ENCODE measurements at places on chromosomes 13 and 19.

GRCh38 chr13:49536144-49536873 is 40.6 kb downstream of the PHF11 start:
- DNase-seq, result no peak

GRCh38 chr19:43700395-43701000 is 15.4 kb upstream of the IRGC start:
- peak; percentile 59 for DNase-seq

DNA sequence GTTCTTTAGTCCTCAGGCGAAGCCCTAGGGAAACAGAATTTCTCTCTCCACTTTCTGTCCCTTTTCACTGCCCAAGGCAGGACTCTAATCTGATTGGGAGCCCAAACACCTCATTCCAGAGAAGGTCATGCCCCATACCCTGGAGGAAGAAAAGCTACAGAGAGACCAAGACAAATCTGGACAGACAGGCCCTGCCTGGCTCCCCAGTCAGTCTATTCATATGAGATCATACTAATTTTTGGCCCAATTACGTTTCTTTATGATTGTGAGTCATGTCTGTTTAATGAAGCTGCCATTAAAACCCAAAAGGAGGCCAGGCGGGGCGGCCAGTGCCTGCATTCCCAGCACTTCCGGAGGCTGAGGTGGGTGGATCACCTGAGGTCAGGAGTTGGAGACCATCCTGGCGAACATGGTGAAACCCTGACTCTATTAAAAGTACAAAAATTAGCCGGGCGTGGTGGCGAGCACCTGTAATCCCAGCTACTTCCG is 3.3 kb upstream of the AP3D1 start:
- no peak for DNase-seq

- DNase-seq, result no peak
Observed at GRCh38 chr13:101919541-101920181, 467.2 kb downstream of the ITGBL1 start.

GRCh38 chr19:18000915-18001776 is 6.8 kb upstream of the ARRDC2 start:
- peak; percentile 93 for DNase-seq

DNA sequence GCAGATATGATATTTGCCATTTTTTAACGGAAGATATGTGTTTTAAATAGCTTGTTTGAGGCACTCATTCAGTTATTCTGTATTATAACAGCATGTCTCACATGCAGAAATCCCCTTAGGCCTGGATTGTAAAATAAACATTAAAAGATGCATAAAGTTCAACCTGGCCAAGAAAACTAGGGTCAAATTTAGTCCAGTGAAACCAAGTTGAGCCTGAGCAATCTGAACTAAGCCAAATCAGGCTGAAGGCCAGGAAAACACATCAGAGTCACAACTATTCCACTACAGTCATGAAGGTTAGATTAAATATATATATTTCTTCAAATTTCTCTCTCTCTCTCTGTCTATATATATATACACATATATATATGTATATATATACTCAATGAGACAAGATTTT is 504.8 kb downstream of the SLITRK1 start:
- no peak for DNase-seq

DNA sequence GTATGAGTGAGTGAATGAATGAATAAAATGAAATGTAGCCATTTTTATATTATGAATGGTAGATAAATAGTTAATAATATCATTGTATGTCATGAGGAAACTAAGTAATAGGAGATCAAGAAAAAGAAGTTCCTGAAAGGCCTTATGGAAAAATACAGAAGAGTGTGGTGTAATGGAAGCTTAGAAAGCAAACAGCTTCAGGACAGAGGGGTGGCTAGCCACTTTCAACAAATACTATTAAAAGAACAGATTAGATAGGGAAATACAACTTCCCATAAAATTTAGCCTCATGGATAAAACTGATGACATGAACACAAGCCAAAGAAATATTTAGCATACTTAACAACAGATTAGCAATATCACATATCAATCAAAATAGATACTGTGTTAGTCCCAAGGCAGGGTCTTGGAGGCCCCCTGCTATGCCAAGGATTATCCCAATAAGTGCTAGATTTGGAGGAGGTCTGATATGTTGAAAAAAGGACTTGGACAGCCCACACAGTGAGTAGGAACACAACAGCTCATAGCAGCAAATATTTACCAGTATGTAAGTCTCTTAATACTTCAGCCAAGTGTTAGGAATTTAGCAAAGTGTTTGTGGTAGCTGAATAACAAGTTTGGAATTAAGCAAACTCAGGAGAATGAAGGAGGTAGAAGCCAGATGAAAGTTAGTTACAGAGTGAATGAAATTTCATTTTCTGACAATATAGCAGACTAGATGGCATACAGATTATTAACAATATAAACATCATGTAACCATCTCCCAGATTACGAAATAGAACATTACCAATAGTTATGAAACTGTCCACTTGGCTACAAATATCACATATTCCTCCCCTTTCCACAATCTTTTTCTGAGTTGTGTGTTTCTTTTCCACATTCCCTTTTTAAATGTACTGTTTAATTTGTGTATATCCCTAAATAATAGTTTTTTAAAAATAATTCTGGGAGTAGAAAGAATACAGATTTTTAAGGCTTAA is 1632.0 kb downstream of the PCDH9 start:
- DNase-seq, result no peak

GRCh38 chr13:64397701-64398100 is 2832.4 kb downstream of the PCDH9 start:
- DNase-seq, result peak; percentile 17

- peak; percentile 86 for DNase-seq
Observed at GRCh38 chr19:56333506-56333905, 18.9 kb upstream of the ZSCAN5A start.

Data from hematopoietic multipotent progenitor cell (in vitro differentiated cells).